ENCODE measurements at places on chromosomes 7 and 10. TPM values are rescaled to one million over a fixed set of nuclear protein-coding genes. Genes with fewer than 3 reads are reported as not detected.

DNA sequence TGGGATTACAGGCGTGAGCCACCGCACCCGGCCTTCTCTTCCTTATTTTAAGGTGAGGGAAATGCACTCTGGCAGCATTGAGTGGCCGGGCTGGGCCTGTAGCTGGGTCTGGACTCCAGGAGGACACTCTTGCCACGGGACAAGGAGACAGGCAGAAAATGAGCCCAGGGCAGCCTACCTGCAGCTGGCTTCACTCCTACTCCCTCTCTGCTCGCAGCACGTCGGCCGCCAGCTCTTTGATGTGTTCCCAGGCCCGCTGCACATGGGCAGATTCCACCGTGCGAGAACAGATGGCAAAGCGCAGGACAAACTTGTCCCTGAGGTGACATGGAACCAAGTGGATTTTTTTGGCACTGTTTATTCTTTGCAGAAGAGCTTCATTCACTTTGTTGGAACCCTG is 12.9 kb upstream of the FIGNL1 start:
- H3K4me3 ChIP-seq, result no peak overlapping the region
- H3K27me3 ChIP-seq, result peaks cover 19% of the 10 kb centered on the region
- H3K27ac ChIP-seq, result no peak overlapping the region
- no peak for DNase-seq

SLC26A5 gene
- total RNA-seq, result not detected

ZNF117 gene
- total RNA-seq, result 8.3 TPM

GRCh38 chr7:1725199-1725690 is 55.2 kb downstream of the ELFN1 start:
- H3K4me3 ChIP-seq, result no peak overlapping the region
- no peak overlapping the region for H3K27ac ChIP-seq
- H3K36me3 ChIP-seq, result no peaks in the 10 kb centered on the region
- no peaks in the 10 kb centered on the region for H3K4me1 ChIP-seq
- H3K27me3 ChIP-seq, result peaks cover 5% of the 10 kb centered on the region

- no peak overlapping the region for H3K27ac ChIP-seq
- no peak for DNase-seq
- no peaks in the 10 kb centered on the region for H3K4me1 ChIP-seq
- peaks cover 33% of the 10 kb centered on the region for H3K36me3 ChIP-seq
Measured at GRCh38 chr7:81973117-81973516, 203.3 kb upstream of the HGF start.

DNA sequence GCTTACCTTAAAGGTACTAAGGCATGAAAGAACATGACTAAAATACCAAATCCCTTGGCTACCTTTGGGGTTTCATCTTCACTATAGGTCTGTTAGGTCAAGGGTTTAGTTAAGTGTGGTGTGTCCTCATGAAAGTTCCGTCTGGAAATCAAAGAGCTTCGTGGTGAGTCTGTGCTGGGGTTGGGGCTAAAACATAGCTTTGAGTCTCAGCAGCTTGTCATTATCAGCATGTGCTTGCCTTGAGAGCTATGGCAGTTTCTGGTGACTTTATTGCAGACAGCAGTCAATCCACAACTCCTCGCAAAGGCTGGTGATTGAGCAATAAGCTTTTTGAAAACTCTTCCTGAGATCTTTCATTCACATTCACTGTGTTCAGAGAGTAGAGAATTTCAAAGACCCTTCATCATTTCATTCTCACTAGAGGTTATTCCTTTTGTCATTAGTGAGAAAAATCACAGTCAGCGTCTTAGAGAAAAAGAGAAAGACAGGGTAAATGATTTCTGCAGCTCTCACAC is 53.2 kb upstream of the CCDC6 start:
- H3K4me3 ChIP-seq, result no peak overlapping the region
- H3K4me1 ChIP-seq, result no peaks in the 10 kb centered on the region
- no peaks in the 10 kb centered on the region for H3K27me3 ChIP-seq
- H3K36me3 ChIP-seq, result no peaks in the 10 kb centered on the region
- H3K27ac ChIP-seq, result no peak overlapping the region

GBX1 gene
- not detected for total RNA-seq

HGF gene
- 41.3 TPM for total RNA-seq

WNT2 gene
- total RNA-seq, result under 0.01 TPM

EBLN1 gene
- total RNA-seq, result not detected

DNA sequence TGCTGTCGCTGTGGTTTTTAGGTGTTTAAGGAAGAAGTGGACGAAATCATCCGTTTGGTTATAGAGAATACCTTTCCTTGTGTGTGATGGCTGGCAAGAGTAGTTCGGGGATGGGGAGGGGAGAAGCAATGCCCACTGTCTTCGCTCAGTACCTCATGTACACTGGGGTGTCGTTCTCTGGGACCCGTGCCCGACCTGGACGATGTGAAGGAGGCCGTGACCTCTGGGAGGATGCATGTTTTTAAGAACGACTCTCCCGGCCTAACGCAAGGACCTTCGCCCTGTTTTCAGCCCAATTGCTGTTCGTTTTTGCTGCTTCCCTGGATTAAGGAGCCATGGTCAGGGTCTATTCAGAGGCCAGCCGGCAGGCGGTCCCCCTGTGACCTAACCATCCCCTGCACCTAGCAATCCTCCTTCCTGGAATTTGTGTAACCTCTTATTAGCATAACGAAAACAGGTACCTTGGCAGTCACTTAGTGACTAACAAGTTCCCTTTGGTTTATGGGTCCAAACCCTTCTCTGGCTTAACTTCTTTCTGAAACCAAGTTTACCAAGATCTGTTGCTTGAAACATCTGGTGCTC is 1.3 kb downstream of the NFE2L3 start:
- H3K27me3 ChIP-seq, result peaks cover 29% of the 10 kb centered on the region
- peak; percentile 72 for DNase-seq
- peaks cover 17% of the 10 kb centered on the region for H3K4me1 ChIP-seq
- peak overlapping the region; percentile 65 for H3K4me3 ChIP-seq

- no peak overlapping the region for H3K27ac ChIP-seq
- H3K4me1 ChIP-seq, result no peaks in the 10 kb centered on the region
- DNase-seq, result no peak
- no peak overlapping the region for H3K4me3 ChIP-seq
Measured at GRCh38 chr7:1604383-1604782, 34.6 kb upstream of the PSMG3 start.

GRCh38 chr10:3887404-3887803 is 102.4 kb upstream of the KLF6 start:
- H3K4me3 ChIP-seq, result no peak overlapping the region
- peak overlapping the region; percentile 99 for H3K27ac ChIP-seq
- H3K36me3 ChIP-seq, result no peaks in the 10 kb centered on the region
- peaks cover 36% of the 10 kb centered on the region for H3K4me1 ChIP-seq
- no peaks in the 10 kb centered on the region for H3K27me3 ChIP-seq

All from osteoblast (primary cell).